ENCODE measurements at places on chromosomes 3 and 15.
A peak's percentile ranks its signal among the peaks of the same experiment; 100 is the strongest.

- DNase-seq = no peak
Observed at GRCh38 chr3:13655061-13655913, 106.4 kb downstream of the FBLN2 start.

- no peak for DNase-seq
Observed at GRCh38 chr3:175932586-175932985, 1073.5 kb downstream of the NAALADL2 start.

DNA sequence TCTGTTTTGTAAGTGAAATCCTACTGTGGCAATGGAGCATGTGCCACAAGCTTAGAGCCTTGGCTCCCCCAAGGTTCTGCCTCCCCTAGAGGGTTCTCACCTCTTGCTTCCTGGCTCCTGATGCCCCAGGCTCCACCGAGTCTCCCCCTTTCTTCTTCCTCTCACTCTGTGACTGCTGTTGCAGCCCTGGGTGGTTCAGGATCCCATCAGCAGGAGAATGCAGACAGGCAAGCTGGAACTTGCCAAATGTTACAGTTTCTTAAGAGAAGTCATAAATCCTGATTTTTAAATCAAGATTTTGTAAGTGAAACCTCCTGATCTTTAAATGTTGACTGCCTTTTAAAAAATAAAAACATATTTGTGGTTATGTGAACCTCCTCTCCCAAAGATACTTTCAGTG is 133.9 kb downstream of the CCNL1 start:
- DNase-seq = no peak

- no peak for DNase-seq
Observed at GRCh38 chr15:99562238-99562637, 3.5 kb upstream of the MEF2A start.

DNA sequence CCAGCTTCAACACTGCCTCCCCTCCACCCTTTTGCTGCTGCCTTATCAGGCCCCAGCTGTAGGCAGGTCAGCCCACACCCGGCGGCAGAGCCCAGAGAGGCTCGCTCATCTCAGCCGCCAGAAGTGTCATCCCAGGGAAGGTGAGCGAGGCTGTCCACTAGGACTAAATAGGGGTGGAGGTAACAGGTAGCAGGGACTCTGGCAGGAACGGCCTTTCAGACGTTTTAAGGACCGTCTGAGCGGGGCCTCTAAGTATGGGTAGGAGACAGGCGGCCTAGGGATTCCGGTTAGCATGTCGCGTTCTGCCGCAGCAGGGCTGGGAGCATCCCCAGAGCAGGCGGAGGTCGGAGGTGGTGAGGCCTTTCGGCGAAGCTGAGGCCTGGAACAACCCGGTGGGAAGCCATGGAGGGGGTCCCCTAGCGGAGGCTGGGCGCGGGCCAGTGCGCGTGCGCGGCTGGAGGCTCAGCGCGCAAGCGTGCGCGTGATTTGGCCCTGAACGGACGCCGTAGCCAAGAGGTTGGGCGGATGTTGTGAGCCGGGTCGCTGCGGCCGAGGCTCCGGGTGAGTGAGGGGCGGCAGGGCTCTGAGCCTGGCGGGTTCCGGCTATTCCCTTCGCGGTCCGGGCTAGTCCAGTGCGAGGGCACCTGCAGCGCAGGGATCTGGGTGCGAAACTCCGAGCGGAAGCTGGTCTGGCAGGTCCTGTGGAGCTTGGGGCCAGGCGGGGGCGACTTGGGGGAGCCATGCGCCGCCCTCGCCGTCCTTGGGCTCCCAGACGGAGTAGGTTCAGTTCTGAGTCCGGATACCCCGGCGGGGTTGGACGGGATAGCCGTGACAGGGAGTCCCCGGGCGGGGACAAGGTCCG is at the start of the genes MST1 and RNF123:
Gene MST1, minus strand, starts transcription at position 429 of the 862 bp plus-strand sequence. CDS start 783 bp downstream, outside the sequence.
Gene RNF123, plus strand, starts transcription at position 512 of the 862 bp plus-strand sequence. CDS start 1,609 bp downstream, outside the sequence.
- DNase-seq = peak; percentile 93

DNA sequence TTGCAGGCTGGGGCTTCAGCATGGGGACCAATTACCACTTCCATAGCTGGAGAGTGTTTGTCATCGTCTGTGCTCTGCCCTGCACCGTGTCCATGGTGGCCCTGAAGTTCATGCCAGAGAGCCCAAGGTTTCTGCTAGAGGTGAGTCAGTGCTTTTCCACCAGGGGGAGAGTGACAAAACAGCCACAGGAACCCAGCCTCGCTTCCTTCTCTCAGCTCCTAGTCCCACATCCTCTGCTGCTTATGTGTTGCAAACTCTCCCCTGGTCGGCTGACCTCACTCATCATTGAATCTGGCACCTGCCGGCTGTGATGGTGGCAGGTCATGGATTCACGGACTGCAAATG is 158.3 kb downstream of the SV2B start:
- peak; percentile 10 for DNase-seq

DNA sequence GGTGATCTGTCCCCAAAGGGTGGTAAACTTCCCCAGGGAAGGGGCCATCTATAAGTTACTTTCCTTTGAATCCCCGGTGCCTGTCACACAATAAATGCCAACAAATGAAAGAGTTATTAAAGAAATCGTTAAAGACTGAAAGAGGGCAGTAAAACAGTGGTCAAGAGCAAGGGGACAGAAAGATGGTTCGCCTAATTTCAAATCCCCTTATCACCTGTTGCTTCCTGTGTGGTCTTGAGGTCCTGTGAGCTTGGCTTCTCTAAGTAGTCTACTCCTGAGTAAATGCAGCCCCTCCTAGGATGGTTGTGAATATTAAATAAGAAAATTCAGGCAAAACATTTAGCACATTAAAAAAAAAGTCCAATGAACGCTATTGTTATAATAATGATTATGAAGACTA is 225.7 kb upstream of the ADAMTS9 start:
- no peak for DNase-seq

DNA sequence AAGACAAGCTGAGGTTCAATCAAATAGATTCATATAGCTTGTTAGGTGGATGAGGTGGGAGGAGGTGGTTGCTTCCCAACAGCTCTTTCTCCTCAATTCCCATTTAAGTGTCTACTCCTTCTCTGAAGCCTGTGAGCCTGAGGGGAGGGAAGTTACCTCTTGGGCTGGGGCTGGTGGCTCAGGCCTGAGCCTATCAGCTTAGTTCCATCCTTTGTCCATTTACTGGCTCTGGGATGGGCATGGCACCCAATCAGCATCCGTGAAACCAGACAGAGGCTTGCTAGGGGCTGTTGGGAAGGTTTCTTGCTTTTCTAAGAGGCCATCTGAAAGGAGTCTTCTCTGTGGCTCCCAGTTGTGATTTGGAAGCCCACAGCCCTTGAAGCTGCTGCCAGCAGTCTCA is 57.3 kb downstream of the TAMM41 start:
- no peak for DNase-seq

GRCh38 chr15:75545064-75545463 is 34.1 kb downstream of the PTPN9 start:
- DNase-seq = no peak

GRCh38 chr3:8736436-8736835 is 2.8 kb downstream of the CAV3 start:
- no peak for DNase-seq

- DNase-seq = no peak
Observed at GRCh38 chr3:139281096-139281495, 62.7 kb upstream of the MRPS22 start.

DNA sequence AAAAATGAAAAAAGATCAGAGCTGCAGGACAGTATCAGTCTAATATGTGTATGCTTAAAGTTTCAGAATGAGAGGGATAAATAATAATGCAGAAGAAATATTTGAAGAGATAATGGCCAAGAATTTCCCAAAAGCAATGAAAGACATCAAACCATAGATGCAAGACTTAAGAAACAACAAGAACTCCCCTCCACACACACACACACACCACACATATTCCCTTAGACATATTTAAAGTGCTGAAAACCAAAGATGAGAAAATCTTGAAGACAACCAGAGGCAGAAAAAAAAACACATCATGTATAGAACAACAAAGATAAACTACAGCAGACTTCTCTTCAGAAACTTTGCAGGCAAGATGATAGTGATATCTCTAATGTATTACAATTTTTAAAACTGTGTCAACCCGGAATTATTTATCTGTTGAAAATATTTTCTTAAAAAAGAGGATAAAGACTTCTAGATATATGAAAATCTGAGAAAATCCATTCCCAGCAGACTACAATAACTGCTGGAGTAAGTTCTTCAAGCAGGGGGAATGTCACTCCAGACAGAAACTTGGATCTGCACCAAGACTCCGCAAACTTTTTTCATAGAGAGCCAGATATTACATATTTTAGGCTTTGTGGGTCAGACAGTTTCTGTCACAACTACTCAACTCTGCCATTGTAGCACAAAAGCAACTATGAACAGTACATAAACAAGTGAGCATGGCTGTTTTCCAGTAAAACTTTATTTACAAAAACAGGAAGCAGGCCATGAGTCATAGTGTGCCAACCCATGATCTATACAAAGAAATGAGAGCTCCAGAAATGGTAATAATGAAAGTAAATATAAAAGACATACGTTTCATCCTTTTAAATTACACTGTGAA is 223.4 kb upstream of the CGNL1 start:
- peak; percentile 37 for DNase-seq

DNA sequence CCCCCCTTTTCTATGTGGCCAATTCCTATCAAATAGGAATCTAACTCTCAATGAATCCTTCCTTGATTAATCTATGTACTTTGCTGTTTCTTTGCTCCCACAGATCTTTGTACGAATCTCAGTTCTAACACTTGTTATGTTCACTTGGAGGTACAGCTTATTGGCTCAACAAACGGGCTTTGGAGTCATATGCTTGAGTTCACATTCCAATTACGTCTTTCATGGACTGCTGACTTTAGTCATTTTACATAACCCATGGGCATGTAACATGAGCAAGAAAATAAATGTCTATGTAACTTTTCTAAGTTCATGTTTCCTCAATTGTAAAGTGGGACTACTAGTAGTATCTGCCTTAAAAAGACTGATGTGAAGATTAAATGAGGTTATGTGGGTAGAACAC is 123.2 kb upstream of the TBC1D5 start:
- DNase-seq = no peak

DNA sequence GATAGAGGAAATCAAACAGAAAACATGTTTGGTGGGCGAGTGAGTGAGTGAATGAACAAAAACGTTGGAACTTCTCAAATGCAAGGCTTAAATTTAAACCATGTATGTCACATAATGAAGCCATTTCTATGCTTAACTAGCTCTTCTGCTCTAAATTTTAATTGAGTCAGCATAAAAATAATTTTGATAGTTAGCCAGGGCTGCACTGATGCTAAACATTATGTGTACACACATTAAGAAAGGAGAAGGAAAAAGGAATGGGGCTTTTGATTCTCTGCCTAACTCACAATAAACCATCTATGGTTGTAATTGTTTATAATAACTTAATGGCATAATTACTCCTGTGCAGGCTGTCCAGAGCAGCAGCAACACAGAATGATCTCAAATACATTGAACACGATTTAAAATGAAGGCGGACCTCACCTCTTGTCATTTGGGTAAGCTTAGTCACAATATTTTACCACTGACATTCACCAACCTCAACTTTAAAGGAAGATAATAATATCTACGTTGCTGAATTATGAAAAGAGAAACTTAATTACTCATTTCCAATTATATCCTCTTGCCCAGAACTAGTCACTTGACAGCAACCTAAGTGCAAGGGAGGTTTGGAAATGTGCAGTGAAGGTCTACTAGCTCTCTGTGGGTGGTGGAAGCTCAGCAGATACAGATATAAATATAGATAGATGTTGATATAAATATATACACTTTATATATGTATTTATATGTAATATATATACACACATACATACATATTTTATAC is 318.4 kb upstream of the TRIM42 start:
- DNase-seq = no peak

GRCh38 chr3:71421820-71422566 is 161.5 kb downstream of the FOXP1 start:
- DNase-seq = peak; percentile 84

DNA sequence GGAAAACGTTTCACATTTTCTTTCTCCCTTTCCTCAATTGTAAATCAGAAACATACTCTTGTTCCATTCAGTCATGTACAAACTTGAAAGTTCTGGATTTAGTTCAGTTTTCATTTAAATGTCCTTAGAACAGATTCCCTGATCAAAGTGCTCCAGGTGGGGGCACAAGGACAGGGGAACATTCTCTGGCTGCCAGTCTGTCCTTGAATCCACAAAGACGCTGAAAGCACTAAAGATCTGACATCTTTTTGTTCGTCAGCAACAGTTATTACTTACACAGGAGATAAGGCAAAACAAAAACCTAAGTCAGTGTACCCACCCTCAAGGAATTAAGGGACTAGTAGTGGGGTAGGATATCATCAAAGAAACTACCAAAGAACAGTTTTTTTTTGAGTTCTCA is 139.2 kb downstream of the GHSR start:
- no peak for DNase-seq

- DNase-seq = no peak
Observed at GRCh38 chr3:179949869-179950268, 86.9 kb downstream of the PEX5L start.

DNA sequence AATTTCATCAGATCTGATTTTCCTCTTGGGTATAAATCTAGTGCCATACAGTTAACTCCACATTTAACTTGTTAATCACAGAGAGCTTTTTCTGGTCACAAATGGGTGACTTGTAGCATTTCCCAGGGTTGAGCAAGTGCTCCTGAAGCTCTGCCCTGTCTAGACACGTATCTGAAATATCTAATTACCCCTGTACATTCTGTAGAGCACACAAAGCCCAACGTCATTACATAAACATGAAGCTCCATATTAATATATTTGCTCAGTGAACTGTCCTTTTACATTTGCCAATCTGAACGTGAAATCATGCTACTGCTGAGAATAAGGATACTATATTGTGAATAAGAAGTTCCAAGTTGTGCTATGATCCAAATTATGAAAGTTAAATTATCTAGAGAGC is 49.0 kb downstream of the THBS1 start:
- no peak for DNase-seq

DNA sequence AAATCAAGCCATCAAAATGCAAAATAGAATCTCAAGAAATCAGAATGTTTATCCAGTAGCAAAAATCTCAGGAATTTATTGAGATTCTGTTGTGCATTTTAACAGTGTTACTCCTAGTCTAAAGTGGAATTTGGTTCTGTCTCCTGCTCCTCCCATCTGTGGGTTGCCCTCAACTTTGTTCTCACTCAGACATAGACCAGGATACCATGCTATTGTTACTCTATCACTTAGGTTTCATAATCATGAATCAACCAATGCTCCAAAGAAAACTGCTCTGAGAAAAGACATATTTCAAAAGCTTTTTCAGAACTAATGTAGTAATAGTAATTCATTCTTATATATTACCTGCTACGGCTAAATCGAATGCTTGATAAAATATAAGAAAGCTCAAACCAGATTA is 274.7 kb downstream of the RBMS3 start:
- no peak for DNase-seq

DNA sequence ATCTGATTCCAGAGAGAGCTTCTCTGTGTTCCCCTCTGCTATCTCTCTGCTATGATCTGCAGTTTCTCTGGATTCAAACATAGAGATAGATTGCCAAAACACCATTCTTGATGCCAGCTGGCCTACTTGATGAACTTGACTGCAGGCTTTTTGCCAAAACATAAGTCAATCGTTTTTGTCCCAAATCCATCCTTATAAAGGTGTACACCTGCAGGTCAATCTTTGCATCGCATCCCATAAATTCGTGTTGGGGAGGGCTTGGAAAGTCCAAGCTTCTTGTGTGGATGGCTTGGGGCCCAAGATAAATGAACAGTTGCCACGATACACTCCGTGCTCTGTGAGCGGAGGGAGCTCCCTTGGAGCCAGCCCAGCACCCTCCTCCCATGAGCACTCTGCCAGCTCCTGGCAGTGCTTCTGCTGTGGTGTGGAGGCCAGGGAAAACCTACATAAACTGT is 2.7 kb downstream of the CERS3 start:
- DNase-seq = no peak
